Activated CD4-positive, CD25-positive, alpha-beta regulatory T cell treated with anti-CD3 and anti-CD28 coated beads, Interleukin-2, amount 50 U/mL, for 72 hours (primary cell): ENCODE measurements at places on chromosomes 5 and 9.

- no peak for DNase-seq
These were observed 33.7 kb upstream of the MVB12B start for GRCh38 chr9:126292736-126293521.

DNA sequence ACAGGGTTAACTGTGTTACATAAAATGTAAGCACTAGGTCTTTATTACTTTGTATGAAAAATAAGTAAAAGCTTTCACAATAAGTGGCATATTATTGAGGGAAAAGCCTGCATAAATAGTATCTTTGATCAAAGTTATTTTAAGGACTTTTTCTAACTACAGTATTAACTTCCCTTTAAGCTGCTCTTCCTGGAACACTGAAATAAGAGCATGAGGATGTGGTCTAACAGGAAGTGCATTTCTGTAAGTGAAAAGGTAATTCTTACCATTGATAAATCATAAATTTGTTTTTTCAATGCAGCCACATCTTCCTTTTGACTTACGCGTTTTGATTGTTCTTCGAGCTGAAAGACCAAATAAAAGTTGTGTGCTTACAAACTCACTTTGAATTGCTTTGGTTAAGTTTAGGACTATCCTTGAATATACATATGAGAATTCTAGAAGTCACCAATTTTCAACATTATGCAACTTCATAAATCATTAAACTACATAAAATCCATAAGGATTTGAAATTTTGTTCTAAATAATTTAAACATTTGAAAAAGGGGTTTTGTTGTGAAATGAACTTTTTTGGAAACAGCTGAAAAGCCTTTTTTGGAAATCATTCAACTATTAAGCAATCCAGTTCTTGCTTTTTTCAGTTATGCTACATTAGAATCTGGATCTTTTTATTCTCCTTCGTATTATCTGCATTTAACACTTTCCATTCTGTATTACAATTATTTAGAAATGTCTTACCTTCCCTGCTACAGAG is 50.6 kb downstream of the RASEF start:
- no peak for DNase-seq

- no peak for DNase-seq
These were observed 15.0 kb upstream of the HSPB3 start for GRCh38 chr5:54440456-54440893.

DNA sequence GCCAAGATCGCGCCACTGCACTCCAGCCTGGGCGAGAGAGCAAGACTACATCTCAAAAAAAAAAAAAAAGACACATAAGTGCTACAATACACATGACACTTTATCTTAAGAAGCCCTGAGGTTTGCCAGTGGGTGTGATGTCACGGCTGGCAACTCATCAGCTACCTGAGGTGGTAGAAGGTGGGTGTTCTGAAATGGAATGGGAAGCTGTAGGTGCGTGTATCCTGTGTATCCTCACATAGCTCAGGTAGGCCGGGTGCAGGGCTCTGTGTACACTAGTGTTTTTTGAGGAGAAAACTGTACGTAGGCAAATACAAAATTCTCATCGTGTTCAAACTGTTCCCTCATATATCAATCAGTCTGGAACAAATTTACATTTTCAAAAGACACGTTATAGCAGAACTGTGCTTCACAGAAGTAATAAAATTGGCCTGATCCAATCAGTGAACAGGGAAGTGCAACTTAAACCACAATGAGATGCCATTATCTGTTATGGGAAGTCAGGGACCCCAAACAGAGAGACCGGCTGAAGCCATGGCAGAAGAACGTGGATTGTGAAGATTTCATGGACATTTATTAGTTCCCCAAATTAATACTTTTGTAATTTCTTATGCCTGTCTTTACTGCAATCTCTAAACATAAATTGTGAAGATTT is 10.4 kb downstream of the BICD2 start:
- no peak for DNase-seq

DNA sequence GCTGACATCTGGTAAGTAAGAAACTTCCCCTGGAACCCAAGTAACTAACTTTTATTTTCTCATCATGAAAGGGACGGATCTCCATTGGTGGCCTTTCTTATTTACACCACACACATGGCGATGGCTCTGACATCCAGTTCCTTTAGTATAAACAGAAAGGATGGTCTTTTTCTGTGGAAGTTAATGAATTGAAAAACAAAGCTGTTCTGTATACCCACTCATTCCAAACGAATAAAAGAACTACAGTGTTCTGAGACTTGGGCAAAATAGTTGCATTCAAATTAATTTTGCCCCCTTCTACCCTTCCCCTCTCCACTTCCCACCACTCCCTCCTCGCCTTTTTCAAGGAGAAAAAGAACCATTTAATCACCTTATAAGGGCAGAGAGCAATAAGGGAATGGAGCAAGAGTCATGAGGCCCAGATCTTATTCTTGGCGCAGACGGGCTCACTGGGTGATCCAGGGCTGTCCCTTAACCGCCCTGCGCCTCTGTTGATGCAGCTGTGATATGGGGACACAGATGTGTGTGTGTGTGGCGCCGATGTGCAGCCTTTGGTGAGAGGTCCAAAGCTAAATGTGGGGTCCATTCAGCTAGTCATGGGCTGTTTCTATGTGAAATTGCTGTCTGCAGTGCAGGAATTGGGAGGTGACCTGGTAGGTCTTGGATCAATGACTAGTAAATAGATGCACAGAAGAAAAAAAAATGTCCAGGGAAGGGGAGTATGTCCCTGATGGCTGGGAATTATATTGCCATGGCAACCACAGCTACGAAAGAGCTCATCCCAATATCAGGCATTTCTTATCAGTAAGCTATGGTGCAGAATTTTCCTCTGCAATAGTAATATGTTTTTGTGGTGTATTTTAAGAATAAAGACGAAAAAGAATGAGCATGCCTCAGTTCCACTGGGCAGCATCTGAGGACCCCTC is 141.5 kb upstream of the ERCC6L2 start:
- DNase-seq, result no peak

- no peak for DNase-seq
These were observed 101.7 kb downstream of the BNC2 start for GRCh38 chr9:16768816-16769215.

DNA sequence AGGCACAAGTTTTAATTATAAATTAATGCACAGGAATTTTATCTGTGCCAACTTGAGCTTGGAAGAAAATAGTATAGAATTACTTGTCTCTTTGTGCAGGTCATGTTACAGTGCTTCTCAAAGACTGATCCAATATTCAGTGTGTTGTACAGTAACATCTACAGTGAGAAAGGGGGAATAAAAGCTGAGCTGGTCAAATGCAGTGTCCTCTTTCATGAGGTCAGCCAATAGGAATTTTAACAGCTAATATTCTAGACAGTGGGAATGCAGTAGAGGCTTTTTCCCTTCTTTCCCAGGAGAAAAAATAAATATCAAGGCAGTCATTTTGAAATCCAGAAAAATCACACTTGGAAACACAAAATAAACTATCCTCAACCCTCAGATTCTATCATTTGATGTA is 95.7 kb upstream of the ITGA1 start:
- no peak for DNase-seq

DNA sequence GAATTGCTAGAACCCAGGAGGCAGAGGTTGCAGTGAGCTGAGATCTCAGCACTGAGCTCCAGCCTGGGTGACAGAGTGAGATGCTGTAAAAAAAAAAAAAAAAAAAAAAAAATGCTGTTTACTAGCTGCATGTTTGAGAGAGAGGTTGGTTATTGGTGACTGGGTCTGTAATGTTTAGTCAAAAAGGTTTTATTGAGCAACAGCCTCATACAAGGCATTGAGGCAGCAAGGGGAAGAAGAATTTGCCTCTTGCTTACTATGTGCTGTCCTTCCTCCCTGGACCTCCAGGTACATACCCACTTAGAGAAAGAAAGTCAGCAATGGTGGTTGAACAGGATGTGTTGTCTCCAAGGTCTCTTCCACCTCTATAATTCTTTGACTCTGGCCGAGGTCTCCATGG is 140.7 kb upstream of the SPRY4 start:
- DNase-seq, result no peak

DNA sequence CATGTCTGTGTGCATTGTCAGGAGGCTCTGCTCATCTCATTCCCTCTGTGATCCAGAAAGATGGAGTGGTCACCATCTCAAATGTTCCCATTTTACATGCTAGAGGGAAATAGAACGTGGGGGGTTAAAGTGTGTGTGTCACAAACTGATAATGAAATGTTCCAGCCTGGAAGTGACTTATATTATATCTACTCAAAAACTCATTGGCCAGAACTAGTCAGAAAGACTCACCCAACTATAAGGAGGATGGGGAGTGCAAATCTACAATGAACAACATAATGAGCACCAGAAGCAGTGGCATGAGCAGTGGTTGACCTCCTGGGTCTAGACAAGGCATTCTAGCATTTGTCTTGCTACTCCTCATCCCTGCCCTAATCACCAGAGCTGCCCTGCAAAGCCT is 81.0 kb downstream of the HTR4 start:
- no peak for DNase-seq

- DNase-seq, result no peak
These were observed 246.3 kb upstream of the EFNA5 start for GRCh38 chr5:107916731-107917725.

DNA sequence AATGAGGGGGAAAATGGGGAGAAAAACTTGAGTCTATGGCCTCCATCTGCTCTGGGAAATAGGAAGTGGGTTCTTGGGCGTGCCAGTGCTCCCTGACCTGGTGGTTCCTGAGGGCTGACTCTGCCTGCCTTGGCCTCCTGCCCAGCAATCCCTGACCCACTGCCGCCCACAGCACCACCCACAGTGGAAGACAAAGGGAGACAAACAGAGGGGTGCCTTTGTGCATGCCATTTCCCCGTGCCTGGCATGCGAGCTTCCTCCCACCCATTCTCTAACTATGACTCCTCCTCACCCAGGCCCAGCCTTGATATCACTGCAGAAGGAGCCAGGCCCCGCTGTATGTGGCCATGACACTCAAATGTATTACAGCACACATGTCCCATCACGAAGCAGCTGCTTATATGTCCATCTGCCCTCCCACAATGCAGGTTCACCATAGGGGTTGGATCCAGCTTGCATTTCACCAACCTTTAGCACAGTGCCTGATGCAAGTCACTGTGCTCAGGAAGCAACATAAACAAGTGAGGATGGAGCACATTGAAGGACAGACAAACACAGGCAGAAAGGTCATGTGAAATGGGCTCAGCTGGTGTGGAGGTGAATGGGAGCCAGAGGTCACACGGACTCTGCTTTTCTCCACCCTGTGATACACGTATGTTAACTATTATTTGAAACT is 84.4 kb downstream of the ADRB2 start:
- DNase-seq, result no peak

GRCh38 chr5:31366941-31367340 is 165.0 kb downstream of the DROSHA start:
- DNase-seq, result no peak

DNA sequence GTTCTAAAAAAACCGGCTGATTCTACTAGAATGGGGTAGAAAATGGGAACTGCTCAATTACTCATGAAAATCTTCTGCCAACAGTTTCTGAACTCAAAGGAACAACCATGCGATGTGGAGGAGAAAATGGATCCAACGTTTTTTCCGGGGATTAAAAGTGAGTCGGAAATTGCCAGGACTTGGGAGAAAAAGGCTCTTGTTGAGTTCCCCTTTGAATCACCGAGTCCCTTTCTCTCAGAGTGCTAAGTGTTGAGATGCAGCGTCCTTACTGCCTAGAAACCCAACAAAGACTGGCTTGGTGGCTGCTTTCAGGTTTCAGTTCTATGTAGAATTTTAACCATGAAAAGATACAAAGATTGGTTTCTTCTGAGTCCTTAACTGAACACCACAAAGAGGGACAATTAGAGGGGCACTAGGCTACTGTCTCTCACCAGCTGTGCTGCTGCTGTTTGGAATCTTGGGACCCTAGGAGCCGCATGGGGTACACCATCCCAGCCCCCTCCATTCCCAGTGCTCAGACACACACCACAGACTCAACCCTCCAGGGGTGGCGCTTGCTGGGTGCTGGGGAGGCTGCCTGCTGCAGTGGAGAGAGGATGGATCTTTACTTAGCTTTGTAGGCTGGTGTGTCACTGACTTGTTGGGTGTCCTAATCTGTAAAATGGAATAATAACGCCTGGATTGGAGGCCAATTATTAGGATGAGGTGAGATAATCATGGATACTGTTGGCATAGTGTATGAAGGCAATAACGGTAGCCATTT is 21.5 kb upstream of the NEUROG1 start:
- DNase-seq, result no peak

GRCh38 chr9:133347985-133348717 is at the start of the genes MED22 and RPL7A:
TSS of gene MED22 (minus strand) at chr9:133348131. CDS start at chr9:133346662, 1,469 bp downstream.
TSS of gene RPL7A (plus strand) at chr9:133348218. CDS start at chr9:133348244, 26 bp downstream.
- DNase-seq, result peak; percentile 91

DNA sequence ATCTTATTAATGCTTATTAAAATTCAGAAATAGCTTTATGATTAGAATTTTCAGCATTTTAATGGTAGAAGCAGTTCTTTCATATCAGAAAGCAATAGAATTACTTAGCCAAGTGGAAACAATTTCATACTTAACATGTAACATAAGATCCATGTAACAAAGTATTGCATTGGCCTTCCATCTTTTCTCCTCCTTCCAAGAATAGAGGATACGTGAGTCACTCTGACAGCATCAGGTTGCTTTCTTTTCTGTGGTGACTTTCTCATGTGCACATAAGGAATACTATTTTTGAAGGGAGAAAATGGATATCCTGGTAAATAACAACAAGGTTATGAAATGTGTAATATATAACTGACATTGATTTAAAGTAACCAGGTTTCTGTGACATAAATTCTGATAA is 272.2 kb downstream of the ANXA1 start:
- no peak for DNase-seq

GRCh38 chr9:109961626-109962025 is 181.6 kb downstream of the PALM2AKAP2 start:
- DNase-seq, result no peak

GRCh38 chr9:28163619-28164018 is 590.3 kb upstream of the C9orf72 start:
- DNase-seq, result no peak

GRCh38 chr9:116555119-116555518 is 132.0 kb upstream of the TRIM32 start:
- no peak for DNase-seq

DNA sequence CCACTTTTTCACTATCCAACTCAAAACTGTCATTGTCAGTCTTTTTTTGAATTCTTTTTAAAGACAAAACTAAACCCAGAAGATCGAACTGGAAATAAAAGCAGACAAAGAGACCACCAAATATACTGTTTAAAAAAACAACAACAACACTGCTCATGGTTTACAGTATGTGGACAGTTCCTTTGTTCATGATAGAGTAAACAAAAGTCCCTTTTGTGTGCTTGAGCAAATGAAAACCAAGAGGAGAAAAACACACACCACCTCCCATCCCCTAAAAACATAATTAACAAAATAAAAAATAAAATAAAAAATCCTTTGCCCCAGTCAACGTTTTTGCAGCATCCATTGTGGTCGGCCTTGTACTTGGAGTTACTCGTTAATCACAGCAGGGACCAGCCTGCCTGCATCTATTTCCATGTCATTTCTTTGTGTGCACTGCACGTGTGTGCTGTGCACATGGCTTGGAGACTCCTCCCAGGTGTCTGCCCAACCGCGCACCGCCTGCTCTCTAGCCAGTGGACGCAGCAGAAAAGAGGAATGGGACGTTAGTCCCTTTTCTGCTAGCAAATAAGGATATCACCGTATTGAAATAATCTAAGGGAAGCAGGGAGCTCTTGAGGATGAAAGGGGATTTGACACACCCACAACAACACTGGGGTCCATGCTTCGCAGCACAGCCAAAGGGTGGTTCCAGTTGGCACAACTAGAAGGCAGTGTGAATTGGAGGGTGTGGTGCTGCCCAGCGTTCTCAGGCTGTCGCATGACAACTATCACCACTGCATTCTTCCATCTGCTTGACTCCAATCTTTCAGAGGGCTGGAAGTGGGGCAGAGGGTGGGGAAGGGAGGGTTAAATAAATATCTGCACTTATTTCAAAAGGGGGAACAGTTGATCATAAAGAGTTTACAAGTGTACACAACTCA is 130.0 kb downstream of the SEMA6A start:
- no peak for DNase-seq
